Nucleus accumbens (tissue), 56 donors: ENCODE measurements at places on chromosomes 5 and 9.

- peak; percentile 32 for DNase-seq
These were observed at the start of gene SHROOM1 for GRCh38 chr5:132830436-132831094. Gene SHROOM1 (minus strand): TSS chr5:132830647. CDS start chr5:132826140, 4,507 bp downstream.

GRCh38 chr9:121725008-121725775 is 73.8 kb downstream of the DAB2IP start:
- peak; percentile 17 for DNase-seq

DNA sequence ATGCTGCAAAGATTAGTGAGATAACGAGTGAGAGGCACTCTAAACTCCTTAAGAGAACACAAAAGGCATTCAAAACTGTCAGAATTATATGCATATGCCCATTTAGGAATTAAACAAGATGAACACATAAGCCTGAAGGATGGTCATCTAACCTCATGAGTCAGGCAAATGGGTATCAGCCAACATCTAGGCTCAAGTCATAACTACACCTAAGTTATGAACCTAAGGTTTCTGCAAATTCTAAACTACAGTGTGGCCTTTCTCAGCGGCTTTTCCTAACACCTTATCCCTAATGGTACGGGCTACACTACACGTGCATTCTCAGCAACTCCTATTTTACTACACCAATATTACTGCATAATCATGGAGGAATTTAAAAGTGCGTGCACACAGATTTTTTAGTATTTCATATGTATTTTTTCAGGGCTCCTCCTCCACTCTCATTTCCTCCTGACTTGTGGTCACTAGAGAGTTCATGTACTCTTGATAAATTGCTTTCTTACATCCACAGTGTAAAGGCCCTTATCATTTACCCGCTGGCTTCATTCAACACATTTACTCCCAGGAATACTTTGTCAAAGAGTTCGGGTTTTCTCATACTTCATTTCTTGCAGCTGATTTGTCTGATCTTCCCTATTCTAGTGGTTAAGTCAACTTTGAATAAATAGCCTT is 316.5 kb downstream of the BNC2 start:
- DNase-seq = no peak

GRCh38 chr5:154371687-154372086 is 74.1 kb upstream of the SAP30L start:
- DNase-seq = no peak

GRCh38 chr5:96133341-96134079 is 171.9 kb upstream of the ELL2 start:
- DNase-seq = no peak

- no peak for DNase-seq
These were observed 585.5 kb downstream of the TLE1 start for GRCh38 chr9:81103597-81104471.

GRCh38 chr5:35247648-35248034 is 17.4 kb upstream of the PRLR start:
- no peak for DNase-seq

GRCh38 chr5:59660737-59661136 is 232.8 kb downstream of the PDE4D start:
- no peak for DNase-seq

GRCh38 chr5:178372142-178372571 is 139.6 kb upstream of the PHYKPL start:
- DNase-seq = peak; percentile 36

DNA sequence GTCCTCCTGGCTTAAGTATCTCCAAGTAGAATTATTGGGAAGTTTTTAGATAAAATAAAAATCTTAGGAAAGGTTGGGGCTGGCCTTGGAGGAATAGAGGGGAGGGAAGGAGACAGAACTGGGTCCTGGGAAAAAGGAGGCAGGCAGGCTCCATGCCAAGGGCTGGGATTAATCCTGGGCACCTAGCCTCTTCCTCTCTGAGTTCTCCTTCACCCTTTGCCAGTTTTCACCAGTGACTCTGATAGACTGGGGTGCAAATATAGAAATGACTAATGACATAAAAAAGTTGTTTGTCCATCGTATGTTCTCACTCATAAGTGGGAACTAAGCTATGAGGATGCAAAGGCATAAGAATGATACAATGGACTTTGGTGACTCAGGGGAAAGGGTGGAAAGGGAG is 81.9 kb downstream of the RMI1 start:
- no peak for DNase-seq

DNA sequence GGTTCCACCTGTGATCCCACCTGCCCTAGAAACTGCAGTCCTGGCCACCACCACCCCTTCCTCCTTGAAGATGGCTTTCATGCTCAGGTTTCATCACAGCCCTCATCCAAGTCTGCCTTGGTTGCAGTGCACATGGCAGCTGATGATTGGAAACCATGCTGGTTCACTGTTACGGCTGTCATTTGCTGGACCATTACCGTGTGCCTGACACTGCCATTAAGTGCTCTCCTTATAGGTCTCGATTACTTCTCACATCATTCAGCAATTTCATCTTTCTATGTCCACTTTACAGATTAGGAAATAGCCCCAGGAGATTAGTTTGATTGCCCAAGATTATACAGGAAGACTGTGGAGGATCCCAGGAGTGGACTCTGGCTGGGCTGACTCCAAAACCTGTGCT is 123.9 kb downstream of the ICE1 start:
- DNase-seq = no peak

DNA sequence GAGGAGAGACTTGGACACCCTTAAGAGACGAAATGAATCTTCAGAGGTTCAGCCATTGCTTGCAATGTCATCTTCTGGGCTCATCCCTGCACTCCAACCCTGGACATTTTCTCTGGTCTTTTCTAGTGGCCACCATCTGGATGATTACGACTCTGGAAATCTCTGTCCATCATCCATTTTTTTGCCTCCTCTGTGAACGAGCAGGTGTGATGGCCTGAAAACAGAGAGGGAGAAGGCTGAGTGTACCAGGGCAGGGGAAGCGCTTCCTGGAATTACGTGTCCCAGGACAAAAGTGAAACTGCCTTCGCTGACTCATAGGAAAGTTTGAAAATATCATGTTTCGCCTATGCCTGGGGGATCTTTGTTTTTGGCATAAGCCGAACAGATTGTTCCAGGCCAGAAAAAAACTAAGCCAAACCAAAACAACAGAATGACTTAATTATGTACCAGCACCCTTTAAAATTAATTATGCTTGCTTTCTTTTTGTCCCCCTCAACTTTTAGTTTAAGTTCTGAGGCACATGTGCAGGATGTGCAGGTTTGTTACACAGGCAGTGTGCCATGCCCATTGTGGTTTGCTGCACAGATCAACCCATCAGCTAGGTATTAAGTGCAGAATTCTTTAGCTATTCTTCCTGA is 31.9 kb downstream of the ANKRD33B start:
- DNase-seq = no peak

GRCh38 chr9:88534456-88535225 is at the start of gene NXNL2:
Gene NXNL2 (plus strand): TSS chr9:88535178. CDS start chr9:88535435, 257 bp downstream.
- DNase-seq = no peak

GRCh38 chr9:133619791-133620190 is 10.6 kb upstream of the FAM163B start:
- DNase-seq = no peak

DNA sequence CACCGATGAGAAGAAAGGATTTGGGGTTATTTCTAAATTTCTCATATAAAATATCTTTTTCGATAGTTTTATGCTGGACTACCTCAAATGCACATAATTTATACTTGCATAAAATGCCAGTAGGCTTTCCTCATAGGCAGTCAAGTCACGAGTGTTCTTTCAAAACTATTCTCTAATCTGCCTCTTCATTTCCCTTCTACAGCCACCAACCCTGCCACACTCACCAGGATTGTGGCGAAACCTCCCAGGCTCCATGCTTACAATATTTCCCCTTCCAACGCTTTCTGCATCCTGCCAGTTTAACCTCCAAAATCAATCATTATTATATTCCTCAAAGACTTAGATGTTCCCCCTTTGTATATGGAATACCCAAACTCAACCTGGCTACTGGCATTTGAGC is 65.4 kb downstream of the FRMD3 start:
- DNase-seq = no peak

GRCh38 chr5:75457691-75458090 is 53.7 kb downstream of the CERT1 start:
- DNase-seq = no peak

- DNase-seq = no peak
These were observed 6.6 kb downstream of the SLC22A4 start for GRCh38 chr5:132300577-132301343.

DNA sequence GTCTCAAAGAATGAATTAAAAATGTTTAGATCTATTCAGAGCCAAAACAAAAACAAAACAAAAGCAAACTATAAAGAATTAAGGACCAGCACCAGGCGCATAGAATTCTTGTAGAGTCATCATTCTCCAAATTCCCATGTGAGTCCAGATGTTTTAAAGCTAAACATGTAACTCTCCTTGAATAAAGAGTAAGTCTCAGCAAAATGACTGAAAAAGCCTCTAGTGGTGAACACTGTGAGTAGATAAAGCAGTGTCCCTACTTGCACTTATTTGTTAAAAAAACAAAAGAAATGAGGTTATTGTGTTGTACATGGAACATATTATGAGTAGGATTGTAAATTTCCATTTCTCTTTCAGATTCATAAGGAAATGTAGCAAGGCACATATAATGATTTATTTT is 44.0 kb downstream of the NNT start:
- no peak for DNase-seq

DNA sequence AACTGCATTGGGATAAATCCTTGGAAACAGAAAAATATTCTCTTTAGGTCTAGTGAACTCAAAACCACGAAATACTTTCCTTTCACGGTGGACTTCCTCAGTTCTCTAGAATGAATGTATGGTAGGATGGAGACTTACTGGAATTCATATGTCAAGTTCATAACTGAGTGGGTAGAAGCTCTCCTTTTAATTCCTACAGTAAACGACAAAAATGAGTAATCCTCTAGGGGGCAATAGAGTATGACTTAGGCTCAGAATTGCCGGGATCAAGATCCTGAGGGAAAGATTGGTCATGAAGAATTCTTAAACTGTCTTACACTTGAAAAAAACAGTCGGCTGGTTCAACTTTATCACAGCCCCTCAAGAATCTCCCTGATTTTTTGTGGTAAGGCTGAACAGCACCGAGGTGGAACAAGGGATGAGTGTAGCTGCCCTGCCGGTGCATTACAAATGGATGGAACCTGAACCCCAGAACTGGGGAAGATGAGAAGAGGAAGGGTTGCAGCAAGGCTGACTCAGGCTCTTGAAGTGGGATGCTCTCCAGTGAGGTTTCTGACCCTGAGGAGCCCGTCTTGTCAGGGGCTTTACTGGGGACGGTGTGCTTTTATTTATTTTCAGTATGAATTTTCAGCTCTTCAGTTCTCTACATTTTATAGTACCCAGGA is 14.0 kb upstream of the LOX start:
- no peak for DNase-seq

DNA sequence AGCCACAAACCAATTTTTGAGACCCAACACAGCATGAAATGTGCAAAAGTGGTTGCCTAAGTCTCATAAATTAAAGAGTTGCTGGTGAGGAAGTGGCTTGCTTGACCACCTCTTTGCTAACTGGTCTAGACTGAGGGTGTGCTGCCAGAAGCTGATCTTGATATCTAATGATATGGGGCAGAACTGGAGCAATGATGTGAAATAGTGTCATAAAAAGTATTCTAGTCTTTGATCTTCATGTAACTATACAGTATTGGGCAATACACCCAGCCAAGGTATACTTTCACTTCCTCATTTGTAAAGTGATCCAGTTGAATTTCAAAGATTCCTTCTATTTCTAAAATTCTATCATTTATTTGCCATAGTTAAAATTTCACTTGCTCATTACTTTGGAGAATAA is 5.9 kb upstream of the YTHDC2 start:
- DNase-seq = no peak

DNA sequence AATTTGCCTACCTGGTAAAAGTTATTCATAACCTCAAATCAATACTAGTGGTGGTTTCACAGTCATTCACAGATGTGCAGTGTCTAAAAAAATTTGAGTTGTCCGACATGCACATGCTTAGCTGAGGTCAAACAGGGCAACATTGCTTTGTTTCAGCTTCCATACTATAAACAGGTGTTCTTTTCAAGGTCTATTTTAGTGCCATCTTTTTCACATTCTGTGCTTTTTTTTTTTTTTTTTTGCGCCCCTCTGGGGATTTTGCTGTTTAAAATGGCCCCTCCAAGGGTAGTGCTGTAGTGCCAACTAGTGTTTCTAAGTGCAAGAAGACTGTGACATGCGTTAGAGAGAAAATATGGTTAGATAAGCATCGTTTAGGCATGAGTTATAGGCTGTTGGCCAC is 14.5 kb downstream of the PHAX start:
- DNase-seq = no peak

- no peak for DNase-seq
These were observed 84.5 kb downstream of the FGF1 start for GRCh38 chr5:142601432-142601831.

DNA sequence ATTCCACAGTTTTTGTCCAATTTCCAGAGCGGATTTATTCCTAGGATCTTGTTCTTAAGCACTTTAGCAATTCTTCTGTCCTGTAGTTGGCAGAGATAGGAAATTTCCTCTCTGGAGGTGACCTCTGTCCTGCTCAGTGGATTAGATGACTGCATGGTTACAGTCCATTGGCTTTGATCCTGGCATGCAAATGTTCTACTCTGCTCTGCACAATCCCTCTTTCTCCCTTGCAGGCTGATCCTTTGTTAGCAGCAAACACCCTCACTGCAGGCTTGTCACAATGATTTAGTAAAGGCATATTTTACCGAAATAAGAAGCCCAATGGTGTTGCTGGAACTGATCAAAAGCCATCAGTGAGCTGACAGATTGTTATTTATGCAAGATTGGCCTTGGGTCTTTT is 243.8 kb downstream of the COX7C start:
- DNase-seq = no peak

DNA sequence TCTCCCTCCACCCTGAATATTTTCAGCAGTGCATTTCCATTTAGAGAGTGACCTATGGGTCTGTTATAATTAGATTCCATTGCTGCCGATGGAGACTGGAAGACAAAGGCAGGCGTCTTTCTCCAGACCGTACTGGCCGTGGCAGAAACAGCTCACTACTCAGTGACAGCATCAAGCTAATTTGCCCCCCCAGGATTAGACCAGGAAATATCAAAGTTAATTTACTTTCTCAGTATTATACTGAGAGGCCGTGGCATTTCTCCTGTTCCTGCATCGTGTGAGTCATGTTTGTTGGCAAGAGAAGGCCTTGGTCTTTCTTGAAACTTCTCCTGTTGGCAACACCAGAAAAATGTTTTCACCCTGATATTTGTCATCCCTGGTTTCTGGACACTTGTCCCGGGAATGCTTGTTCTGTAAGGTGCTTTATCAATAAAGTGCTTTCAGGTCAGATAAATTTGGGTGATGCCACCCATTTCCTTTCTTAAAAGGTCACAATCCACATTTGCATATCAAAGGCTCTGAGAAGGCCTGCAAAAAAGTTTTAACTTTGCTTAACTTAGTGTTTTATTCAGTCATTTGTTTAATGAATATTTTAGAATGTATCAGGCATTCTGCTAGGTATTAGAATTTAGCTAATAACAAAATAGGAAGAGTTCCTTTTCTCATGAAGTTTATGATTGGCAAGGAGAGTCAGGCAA is 28.4 kb downstream of the SV2C start:
- DNase-seq = no peak

DNA sequence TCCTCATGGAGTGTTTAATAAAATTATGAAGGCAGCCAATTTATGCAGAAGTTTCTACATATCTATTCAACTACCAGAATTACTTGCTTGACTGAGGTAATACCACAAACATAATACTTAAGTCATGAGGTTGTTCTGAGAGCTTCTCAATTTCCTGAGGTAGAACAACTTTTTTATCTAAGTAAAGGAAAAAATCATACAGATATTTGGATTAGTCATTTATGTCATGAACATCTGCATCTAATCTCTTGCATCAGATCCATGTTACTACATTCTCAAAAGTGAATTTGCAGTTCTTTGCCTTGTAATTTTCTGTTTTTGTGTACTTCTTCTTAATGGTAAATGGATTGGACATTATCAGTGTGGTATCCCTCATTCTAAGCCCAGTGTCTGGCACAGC is 60.4 kb upstream of the RGMB start:
- no peak for DNase-seq
